ENCODE measurements at places on chromosomes 3 and 15. TPM values are rescaled to one million over a fixed set of nuclear protein-coding genes. Genes with fewer than 3 reads are reported as not detected.

The NIPA2 gene
- polyA plus RNA-seq = 54.9 TPM

- no peak for DNase-seq
These were observed 23.1 kb downstream of the DCUN1D1 start for GRCh38 chr3:182957226-182957625.

The FBXW12 gene
- polyA plus RNA-seq = 0.84 TPM

GRCh38 chr3:143170074-143170473 lies 50.5 kb downstream of the CHST2 start:
- no peak for DNase-seq

The TEX55 gene
- polyA plus RNA-seq = not detected

DNA sequence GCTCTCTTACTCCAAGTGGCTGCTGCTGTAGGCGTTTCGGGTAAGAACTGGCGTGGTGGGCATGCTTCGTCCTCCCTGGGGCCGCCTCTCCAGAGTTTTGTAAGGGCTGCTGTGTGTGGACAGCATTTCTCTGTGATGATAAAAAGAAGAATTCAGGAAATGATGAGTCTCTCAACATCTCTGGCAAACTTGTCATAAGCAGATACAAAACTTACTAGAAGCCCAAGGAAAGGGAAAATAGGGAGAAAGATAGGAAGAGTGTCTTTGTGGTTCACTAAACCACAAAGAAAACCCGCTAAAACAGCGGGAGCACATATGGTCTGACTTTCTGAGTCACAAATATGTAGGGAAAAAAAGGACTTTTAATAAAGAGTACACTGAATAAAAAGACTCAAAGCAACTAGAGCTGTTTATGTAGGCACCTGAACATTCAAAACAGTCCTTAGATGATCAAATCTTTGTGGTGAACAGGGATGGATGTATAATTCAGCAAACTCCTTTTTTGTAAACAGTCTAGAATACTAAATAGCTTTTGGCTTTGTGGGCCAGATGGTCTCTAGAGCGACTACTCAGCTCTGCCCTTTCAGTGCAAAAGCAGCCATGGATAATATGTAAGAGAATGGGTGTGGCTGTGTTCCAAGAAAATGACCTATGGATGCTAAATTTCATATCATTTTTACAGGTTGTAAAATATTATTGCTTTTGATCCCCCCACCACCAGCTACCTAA lies 60.4 kb upstream of the LMOD3 start:
- no peak for DNase-seq

- DNase-seq = no peak
These were observed 30.4 kb upstream of the ALDH1A3 start for GRCh38 chr15:100849021-100849854.

Data from left renal pelvis (tissue), 4 donors.